Hematopoietic multipotent progenitor cell (in vitro differentiated cells): ENCODE measurements at places on chromosomes 7 and 10.
A peak's percentile ranks its signal among the peaks of the same experiment; 100 is the strongest.

GRCh38 chr10:125629758-125630376 is 53.1 kb downstream of the TEX36 start:
- peak; percentile 36 for DNase-seq

DNA sequence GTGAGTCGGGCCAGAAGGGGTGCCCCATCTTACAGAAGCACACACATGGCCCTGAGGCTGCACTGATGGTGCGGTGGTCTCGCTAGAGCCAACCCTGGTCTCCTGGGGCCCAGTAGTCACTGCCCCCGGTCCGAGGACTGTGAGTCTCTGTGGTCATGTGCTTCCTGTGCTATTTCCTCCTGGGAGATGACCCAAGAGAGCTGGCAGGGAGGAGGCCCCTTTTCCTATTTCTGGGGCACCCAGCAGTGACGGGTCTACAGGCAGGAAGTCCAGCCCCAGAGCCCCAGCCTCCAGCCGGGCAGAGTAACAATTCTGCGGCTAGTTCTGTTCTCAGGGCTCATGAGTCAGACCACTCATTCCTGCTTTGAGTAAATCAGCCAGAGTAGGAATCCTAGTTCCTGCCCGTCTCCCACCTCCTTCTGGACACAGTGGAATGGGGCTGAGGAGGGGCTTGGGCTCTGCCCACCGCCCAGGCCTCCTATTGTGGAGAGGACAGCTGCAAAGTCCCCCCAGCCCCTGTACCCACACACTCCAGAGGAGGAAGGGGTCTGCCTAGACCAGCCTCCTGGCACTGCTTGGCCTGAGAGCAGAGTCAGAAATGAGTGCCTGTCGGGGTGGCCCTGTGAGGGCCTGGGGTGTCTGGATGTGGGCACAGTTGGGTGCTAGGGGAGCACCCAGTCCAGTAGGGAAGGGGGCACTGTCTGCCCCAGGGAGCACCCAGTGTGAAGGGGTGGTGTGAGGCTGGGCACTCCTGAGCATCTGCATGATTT is 80.5 kb upstream of the PPIF start:
- DNase-seq: no peak

- no peak for DNase-seq
These were observed 230.7 kb downstream of the RPS24 start for GRCh38 chr10:78264361-78264760.

DNA sequence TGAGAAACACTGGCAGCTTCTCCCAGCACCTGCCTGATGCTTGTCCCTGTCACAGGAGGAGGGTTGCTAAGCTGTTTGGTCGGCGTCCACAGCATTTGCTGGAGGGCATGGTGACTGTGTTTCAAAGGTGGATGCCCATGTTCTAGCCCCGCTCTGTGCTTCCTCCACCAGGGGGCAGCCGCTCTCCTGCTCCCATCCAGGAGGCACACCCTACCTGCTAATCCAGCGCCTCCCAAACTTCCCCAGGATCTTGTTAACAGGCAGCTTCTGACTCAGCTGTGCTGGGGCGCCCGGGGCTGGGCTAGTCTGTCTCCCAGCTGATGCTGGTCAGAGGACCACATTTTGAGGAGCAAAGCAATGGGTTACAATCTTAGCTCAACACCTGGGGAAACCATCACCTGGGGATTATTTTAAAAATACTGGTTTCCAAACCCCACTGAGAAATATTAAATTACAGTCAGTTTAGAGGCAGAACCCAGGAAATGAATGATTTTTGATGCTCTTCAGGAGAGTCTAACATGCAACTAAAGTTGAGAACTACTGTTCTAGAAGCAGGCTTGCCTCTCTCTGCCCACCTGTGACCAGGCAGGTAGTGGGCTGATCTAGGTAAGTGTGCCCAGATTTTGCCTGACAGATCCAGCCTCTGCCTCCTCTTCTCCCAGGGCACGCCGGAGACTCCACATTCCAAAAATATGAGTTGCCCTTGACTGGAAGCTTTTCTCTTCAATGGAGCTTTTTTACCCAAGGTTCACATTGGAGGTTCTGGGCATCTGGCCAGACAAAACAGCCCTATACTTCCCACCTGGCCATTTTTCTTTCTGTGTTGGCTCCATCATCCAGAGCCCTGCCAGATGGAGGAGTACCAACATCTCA is 92.7 kb upstream of the GPR26 start:
- peak; percentile 25 for DNase-seq

- no peak for DNase-seq
These were observed 45.9 kb downstream of the MCMBP start for GRCh38 chr10:119826771-119827170.

DNA sequence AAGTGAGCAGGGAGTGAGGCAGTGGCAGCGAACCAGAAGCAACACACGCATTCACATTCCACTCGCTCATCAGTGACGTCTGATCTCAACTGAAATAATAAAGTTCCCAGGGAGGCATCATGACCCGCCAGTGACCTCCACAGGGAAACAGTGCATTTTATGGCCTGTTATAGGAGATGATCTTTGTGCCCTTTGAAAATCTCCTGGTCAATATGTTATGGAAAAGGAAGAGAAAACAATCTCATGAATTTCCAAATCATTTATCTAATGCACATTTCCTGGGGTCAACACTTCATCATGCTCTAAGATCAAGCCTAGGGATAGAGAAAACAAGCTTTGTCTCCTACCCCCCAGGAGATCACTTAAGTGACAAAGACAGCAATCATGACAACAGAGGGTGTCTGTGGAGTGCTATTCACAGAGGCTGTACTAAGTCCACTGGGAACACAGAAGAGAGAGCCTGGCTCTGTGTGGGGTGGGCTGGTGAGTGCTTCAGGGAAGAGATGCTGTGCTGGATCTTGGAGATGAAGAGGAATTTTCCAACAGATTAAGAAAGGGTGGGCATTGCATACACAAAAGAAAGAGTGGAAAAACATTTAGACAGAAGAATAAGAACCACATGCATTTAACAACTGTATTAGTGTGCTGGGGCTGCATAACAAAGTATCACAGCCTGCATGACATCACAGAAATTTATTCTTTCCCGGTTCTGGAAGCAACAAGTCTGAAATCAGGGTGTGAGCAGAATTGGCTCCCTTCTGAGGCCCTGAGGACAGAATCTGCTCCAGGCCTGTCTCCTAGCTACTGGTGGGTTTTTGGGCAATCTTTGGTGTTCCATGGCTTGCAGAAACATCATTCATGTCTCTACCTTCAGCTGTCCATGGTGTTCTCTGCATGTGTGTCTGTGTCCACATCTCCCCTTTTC is 613.9 kb upstream of the IGFBP3 start:
- DNase-seq: no peak

DNA sequence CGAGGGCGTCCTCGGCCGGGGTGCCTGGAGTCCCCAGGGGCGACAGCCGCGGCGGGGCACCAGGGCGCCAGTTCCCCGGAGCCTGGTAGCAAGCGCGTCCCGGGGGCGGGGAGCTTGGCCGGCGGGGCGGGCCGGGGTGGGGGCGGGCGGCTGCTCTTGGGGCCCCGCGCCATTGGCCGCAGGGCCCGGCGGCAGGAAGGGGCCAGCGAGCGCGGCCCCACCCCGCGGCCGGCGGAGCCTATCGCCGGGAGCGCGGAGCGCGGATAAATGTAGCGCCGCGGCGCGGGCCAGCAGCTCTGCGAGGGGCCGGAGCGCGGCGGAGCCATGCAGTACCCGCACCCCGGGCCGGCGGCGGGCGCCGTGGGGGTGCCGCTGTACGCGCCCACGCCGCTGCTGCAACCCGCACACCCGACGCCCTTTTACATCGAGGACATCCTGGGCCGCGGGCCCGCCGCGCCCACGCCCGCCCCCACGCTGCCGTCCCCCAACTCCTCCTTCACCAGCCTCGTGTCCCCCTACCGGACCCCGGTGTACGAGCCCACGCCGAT is at the start of gene HHEX:
HHEX (plus strand) TSS at position 293 of the 548 bp plus-strand sequence; CDS start at position 325, 32 bp downstream.
- DNase-seq: peak; percentile 88

DNA sequence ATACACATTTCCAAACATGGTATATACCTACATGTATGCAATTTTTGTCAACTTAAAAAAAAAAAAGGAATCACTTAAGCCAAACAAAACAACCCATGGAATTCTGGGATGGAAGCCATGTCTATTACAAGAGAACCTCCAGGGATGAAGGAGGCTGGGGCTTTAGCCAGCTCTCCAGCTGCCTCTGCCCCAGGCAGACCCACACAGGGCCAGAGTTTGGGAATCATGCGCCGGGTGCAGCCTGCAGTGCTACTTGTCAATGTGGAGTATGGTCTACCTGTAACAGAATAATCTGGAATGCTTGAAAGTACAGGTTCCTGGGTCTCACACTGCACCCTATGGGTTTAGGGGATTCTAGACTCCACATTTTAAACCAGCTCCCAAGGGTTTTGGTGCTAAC is 10.8 kb downstream of the ATP6V0E2 start:
- DNase-seq: no peak

- no peak for DNase-seq
These were observed 25.0 kb downstream of the CACUL1 start for GRCh38 chr10:118729641-118730258.

- peak; percentile 57 for DNase-seq
These were observed 25.5 kb downstream of the PRR15 start for GRCh38 chr7:29588900-29589696.

DNA sequence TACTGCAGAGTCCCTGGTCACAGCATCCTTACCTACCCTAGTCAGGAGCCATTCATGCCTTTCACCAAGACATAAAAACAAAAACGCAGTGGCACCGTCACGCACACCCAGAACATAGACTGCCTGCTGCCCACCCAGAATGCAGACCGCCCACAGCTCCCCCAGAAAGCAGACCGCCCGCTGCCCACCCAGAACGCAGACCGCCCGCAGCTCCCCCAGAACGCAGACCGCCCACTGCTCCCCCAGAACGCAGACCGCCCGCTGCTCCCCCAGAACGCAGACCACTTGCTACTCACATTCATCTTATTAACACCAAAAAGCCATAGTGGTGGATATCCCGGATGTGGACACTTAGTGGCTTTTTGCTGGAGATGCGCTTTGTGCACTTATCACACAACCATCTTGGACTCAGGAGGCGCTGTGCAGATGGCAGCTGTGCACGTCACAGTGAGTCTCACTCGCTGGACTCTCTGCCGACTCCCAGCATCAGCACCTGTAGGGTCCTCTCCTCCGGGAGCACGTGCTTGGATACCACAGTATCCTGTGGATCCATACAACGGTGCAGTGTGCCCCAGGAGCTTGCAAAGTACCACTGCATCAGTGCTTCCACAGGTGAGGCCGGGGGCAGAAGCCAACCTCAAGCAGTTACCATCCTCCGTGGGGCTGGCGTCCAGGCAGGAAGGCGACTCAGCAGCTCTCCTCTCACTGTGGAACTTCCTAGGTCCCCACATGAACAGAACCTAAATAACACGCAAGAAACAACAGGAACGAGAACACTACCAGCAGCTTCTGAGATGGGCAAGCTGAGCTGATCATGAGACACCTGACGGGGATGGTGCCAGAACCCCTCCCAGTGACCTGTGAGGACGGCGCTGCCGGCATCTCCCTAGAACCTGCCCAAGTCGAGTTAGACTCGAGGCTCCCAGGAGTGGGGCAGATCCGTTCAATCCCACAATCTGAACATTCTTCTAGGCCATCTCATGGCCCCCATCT is 161.0 kb downstream of the DIP2C start:
- no peak for DNase-seq

- DNase-seq: no peak
These were observed at the start of gene KCNIP2 for GRCh38 chr10:101843032-101844021. KCNIP2 (minus strand) TSS chr10:101843800; CDS start chr10:101843568, 232 bp downstream.

DNA sequence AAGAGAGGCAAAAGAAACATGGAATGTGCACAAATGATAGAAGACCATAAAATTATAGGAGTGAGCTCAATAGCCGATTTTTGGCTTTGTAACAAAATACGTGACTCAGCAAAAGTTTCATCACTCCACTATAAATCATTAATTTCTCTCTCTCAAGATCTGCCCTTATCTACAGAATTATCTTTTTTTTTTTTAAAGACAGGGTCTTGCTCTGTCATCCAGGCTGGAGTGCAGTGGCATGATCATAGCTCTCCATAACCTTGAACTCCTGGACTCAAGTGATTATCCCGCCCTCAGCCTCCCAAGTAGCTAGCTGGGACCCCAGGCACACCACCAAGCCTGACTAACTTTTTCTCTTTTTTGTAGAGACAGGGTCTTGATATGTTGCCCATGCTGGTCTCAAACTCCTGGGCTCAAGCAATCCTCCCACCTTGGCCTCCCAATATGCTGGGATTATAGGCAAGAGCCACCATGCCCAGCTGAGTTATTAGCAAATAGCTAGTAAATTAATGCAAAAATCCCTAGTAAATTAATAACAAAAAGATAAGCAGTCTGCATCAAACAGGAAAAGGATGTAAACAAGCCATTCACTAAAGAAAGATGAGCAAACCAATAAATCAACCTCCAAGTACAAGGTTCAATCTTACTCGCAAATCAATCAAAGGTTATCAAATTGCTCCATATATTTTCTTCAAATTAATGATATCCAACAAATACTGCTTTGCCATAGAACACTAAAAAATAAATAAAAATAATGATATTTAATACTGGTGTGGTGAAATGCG is 450.7 kb downstream of the PARD3 start:
- no peak for DNase-seq

GRCh38 chr7:47446871-47447466 is 134.9 kb downstream of the TNS3 start:
- no peak for DNase-seq

GRCh38 chr7:135169141-135169963 is 1.2 kb downstream of the CYREN start:
- peak; percentile 50 for DNase-seq

- no peak for DNase-seq
These were observed 7.7 kb downstream of the ASB10 start for GRCh38 chr7:151179287-151179860.

GRCh38 chr10:24843256-24843655 is 109.2 kb downstream of the PRTFDC1 start:
- no peak for DNase-seq

DNA sequence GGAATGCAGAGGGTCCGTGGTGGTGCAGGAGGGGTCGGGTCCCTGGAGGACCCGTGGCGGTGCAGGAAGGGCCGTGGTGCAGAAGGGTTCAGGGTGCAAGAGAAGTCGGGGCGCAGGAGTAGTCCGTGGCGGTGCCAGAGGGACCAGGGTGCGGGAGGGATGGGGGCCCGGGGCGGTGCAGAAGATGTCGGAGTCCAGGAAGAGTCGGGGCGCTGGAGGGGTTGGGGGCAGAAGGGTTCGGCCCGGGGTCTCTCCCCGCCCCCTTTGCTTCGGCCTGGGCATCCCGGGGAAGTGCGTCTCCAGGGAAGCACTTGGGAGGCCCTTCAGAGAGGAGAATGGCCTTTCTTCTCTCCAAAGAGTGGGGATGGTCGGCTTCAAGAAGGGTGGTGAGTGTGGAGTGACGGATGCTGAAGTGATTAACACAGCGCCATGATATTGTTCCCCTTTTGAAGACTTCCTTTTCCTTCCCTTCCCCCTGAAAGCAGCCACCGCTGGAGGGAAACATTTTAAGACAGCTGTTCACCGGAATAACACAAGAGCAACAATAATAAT is 997 bp downstream of the WDR37 start:
- DNase-seq: peak; percentile 74

GRCh38 chr7:74466196-74466813 is 12.6 kb downstream of the GTF2IRD1 start:
- no peak for DNase-seq

- DNase-seq: no peak
These were observed 299.9 kb downstream of the ABCA13 start for GRCh38 chr7:48471196-48471595.
